ENCODE measurements at places on chromosomes 11 and 22. TPM values are rescaled to one million over a fixed set of nuclear protein-coding genes. Genes with fewer than 3 reads are reported as not detected.

GRCh38 chr11:64503186-64503753, 87.8 kb upstream of the SLC22A12 start:
- no peak for DNase-seq

- no peak for DNase-seq
These were observed 8.6 kb downstream of the GAL start for GRCh38 chr11:68692871-68693483.

DNA sequence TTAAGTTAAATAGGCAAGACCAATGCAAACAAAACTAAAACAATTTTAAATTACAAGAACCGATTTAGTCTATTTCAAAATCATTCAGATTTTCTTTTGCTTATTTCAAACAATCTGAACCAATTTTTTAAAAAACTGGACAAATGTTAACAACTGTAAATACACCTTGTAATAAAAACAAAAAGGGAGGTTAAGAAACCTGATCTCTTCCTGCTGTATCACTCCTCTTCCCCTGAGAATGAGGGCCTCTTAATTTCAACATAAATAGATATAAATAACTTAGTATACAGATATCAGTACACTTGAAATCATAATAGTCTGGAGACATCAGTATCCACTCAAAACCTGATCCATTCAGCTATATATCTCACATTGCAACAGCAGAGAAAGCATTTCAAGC, 346.6 kb downstream of the TTC28 start:
- no peak for DNase-seq

DNA sequence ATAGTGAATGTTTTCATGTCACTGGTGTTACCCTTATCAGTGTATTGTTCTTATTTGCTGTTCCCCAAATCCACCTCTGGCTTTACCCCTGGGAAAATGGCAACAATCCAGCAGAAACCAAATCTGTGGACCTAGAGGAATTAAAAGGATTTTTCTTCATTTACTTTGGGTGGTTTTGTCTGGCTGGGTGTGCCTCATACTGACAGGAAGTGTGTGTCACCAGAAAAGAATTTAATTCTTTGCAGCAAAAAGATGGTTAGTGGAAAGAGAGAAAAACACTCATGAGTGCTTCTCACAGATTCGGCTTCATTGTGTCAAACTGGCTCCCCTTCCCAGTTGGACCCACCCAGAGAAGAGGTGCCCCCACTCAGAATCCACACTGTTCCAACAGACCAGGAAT, 38.9 kb downstream of the FZD4 start:
- no peak for DNase-seq

- no peak for DNase-seq
These were observed 26.1 kb downstream of the SYT13 start for GRCh38 chr11:45260071-45260470.

DNA sequence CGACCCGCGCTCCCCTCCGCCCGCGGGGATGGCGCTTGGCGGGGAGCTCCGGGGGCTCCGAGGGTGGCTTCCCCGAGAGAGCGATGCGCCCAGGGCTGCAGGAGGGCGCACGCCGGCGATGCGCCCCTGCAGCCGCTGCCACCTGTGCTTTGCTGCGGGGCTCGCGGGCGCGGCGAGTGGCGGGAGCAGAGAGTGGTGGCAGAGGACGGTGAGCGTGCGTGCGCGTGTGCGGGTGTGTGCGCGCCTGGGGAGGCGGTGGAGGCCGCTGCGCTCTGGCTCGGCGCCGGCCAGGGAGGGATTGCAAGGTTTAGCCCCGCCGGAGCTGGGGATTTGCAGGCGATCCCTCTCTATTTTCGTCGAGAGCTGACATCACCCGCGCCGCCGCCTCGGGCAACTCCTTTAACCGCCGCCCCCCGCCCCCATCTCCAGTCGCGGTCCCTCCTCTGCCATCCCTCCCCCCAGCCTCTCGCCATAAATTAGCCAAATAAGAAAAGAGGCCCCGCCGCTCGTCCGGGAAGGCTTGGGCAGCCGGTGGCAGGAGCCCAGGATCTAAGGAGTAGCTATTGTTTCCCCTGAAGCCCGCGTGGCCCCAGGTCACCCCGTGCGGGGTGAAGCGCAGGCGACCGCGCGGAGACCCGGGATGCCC, at the start of gene SLC1A2:
Gene SLC1A2, minus strand, starts transcription at position 375 of the 646 bp plus-strand sequence. CDS start 592 bp downstream, outside the sequence.
- DNase-seq = no peak

- no peak for DNase-seq
These were observed 64.5 kb upstream of the EMID1 start for GRCh38 chr22:29141078-29141688.

SLC7A4 gene
- not detected for total RNA-seq

- DNase-seq = no peak
These were observed 314.2 kb downstream of the RAB38 start for GRCh38 chr11:87861030-87861429.

RANGAP1 gene
- 200 TPM for total RNA-seq

CALCA gene
- not detected for total RNA-seq

SLC29A2 gene
- total RNA-seq = 5.6 TPM

DNA sequence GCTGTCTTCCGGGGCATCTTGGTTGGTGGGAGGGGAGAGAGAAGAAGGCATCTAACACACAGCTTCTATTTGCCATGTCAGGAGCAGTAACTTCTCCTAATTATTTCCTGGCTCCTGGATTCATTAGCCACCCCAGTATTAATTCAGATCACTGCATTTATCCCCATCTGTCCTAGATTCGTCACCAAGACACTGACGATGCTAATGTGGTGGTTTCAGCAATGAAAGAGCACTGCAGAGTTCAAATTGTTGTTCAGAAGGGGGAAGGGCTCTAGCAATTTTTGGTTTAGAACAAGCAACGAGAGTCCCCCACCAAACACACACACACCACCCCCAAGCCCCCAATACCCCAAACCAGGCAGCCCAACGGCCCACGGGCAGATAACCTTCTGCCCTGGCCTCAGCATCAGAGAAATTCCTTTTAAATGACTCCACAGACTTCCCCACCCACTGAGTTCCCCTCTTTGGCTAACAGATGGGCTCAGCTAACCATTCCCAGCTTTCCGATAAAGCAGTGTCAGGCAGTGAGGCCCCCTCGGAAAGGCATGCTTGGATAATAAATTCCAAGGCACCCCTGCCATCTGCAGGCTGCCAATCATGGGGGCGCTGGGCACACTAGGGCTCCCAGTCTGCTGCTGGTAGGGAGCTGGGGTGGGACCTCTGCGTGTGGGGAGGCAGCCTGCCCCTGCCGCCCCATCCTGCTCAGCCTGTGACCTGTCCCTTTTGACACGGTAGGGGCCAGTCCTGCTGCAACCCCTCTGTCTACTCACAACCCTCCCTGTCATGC, 453.5 kb downstream of the MIAT start:
- DNase-seq = no peak

DNA sequence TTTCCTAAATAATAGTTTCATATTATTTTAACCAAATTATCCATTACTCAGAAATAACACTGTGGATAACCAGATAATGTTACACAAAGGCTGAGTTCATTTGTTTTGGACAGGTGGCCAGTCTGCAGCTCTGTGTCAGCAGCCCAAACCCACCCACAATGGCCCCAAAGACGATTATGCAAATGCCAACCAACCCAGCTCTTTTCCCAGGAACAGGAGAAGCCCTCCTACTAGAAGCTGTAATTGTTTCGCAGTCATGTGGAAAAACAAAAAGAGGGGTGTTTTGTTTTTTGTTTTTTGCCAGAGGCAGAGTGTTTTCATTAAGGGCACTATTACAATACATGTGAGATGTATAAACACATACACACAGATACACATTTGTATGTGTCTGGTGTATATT, 102.1 kb downstream of the FCHSD2 start:
- no peak for DNase-seq

- DNase-seq = no peak
These were observed 12.4 kb downstream of the TRIM29 start for GRCh38 chr11:120125509-120125908.

DNA sequence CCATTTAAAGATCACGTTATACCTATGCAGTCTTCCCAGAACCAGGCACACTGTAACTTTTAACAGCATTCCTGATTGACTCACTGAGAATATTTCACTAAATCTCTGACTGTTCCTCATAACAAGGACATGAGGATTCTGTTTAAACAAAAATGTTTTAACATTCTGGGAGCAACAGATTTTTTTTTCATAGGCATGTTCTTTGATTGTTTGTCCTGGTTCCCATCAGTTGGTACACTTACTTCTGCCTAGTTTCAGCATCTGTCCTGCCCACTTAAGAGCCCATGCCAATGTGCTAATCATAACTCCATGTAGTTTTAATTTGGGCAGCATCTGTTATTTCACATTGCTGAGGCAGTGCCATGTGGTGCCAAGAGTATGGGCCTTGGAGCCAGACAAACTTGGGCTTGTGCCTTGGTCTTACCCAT, 138.5 kb upstream of the CTSC start:
- DNase-seq = no peak

- DNase-seq = no peak
These were observed 4.1 kb upstream of the MS4A18 start for GRCh38 chr11:60720460-60720859.

DNA sequence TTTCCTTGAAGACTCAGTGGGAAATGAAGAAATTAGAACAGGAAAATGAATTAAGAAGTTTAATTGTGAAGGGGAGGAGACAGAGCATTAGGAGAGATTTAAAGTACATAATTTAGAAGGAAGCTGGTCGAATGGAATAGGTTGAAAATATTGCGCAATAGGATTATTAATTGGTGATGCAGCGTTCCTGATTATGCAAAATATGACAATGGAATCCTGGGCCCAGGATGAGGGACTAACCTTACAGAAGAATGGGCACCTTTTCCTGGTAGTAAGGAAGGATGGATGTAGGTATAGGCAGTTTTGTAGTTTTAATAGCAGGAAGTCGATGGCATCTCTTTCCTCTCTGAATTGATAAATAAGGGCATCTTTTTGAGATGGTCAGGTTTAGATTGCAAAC, 7.8 kb downstream of the TTC12 start:
- no peak for DNase-seq

GRCh38 chr11:44188643-44189042, 93.2 kb downstream of the EXT2 start:
- no peak for DNase-seq

OR51B4 gene
- total RNA-seq = not detected

GLB1L2 gene
- total RNA-seq = 1.00 TPM

- DNase-seq = no peak
These were observed 281.2 kb downstream of the CADM1 start for GRCh38 chr11:115222863-115223530.

Data from CD8-positive, alpha-beta T cell (primary cell).